ENCODE measurements at places on chromosomes 5 and 9.

DNA sequence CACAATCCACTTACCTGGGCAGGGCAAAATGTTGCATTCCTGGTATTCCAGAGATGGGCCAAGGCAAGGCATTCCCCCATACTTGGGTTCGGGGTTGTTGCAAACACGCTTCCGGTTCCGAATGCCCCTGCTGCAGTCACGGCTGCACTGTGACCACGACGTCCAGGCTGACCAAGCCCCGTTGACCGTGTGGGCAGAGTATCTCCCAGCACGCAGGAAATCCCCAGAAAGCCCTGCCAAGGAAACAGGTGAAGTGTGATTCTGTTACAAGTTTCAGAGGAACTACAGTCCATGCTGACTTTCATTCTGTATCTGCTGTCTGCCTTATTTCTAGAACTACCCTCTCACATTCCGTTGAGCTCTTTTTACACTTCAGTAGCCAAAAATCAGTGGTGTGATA, 483.0 kb downstream of the SEMA5A start:
- no peak for DNase-seq

GRCh38 chr9:109742776-109743348, 37.1 kb upstream of the PALM2AKAP2 start:
- DNase-seq: no peak

DNA sequence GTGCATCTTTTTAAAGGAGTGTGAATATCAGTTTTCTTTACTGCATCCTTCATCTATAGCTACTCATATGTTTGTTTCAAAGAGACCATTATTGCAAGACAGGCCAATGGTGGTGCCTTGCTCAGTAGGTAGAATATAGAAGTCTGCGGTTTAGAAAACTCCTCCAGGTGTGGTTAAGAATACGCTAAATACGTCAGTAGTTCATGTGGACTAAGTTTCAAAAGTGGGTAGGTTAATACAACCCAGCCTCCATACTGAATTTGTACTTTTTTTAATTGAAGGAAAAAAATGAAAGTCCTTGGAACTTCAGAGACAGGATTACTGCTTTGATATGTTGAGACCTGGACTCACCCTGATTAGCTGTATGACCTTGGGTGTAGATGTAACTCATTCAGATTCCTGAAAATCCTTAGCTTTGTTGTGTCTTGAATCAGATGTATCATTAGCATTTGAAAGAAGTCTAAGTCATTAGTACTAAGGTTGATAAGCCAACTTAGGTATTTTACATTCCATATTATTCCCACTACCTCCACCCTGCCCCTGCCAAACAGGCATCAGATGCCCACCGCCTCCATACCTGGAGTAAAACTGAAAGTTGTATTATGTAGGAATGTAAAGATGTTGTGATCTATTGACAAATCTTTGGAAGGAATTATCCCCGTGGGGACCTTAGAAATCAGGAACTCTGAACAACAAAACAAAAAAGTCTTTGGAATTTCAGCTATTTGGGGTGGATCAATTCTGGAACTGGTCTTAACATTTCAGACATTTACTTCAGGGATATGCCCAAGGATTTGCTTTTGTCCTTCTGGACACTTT, 6.1 kb downstream of the BASP1 start:
- no peak for DNase-seq

DNA sequence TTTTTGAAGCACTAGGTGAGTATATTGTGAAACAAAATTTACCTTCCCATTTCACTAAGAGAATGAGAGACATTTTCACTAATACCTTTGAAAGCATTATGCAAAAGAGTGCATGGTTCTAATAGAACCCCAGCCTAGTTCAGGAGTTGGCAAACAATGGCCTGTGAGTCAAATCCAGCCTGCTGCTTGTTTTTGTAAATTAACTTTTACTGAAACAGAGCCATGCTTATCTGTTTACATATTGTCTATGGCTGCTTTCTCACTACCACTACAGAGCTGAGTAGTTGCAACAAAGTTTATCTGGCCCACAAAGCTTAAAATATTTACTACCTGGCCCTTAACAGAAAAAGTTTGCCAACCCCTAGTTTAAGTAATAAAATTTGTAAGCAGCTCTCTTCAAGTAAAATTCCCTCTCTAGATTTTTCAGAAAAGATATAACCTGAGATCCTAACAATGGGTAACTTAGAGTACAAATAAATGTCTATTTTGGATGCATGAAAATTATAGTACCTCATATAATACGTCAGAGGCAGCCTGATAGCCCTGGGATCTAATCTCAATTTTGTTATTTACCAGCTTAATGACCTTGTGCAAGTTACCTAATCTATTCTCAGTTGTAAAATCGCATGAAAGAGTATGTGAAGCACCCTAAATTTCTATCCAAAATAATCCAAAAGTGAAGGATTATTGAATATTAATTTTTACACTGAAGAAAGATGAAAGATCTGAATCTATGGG, 50.7 kb upstream of the ARL15 start:
- DNase-seq: no peak

- no peak for DNase-seq
Measured at GRCh38 chr9:101639311-101639710, 44.5 kb upstream of the PPP3R2 start.

- no peak for DNase-seq
Measured at GRCh38 chr5:10476878-10477277, 35.2 kb downstream of the ROPN1L start.

DNA sequence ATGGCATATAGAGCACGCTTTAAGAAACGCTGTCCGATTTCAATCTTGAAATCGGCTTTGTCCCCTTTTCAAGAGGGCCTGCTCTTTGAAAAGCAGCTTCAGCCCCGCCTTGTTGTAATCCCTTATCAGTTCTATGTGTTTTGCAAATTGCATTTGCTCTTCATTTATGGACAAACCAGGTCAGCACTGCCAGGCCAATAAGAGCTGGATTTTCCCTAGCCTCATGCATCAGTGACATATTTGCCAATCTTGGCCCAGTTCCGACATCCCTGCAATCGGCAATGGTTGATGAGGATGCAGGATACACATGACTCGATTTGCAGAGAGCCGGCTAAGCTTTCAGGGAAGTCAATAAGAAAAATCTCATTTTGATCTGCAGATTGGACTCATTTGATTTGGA, 529.1 kb upstream of the CLINT1 start:
- DNase-seq: no peak

- DNase-seq: no peak
Measured at GRCh38 chr5:101585366-101585765, 682.3 kb upstream of the ST8SIA4 start.

GRCh38 chr5:181120306-181120705, 10.7 kb downstream of the OR2V1 start:
- DNase-seq: no peak

GRCh38 chr9:137286975-137287383, 9.5 kb downstream of the TOR4A start:
- DNase-seq: no peak

- DNase-seq: no peak
Measured at GRCh38 chr9:70830618-70831017, 290.8 kb downstream of the TRPM3 start.

- peak; percentile 21 for DNase-seq
Measured at GRCh38 chr9:131735238-131736128, 4.4 kb downstream of the RAPGEF1 start.

Measured in CD4-positive, alpha-beta T cell treated with Interleukin-12 subunit alpha and Interleukin-12 subunit beta, for 1 hour (primary cell).